ENCODE measurements at places on chromosomes 4 and X. TPM values are rescaled to one million over a fixed set of nuclear protein-coding genes. Genes with fewer than 3 reads are reported as not detected.

DNA sequence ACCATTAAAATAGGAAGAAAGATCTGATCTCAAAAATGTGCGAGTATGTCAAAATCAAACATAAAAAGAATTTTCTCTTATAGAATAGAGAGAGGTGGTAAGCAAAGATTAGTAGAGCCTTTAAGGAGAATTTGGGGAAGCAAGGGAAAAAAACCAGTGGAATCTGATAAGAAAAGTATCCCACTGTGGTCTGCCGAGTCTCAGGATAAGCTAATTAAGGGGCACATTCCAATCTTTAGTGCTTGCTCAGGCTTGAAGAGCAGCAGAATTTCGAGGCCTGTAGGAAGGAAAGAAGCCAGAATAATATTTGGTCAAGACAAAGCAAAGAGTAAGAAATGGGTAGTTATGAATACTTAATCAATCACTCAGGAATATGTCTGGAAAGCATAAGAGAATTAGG is 13.0 kb downstream of the STATH start:
- DNase-seq: no peak

Gene SLC16A2
- 23.8 TPM for polyA plus RNA-seq

Gene FHDC1
- polyA plus RNA-seq: 0.09 TPM

Gene PNMA6E
- not detected for polyA plus RNA-seq

DNA sequence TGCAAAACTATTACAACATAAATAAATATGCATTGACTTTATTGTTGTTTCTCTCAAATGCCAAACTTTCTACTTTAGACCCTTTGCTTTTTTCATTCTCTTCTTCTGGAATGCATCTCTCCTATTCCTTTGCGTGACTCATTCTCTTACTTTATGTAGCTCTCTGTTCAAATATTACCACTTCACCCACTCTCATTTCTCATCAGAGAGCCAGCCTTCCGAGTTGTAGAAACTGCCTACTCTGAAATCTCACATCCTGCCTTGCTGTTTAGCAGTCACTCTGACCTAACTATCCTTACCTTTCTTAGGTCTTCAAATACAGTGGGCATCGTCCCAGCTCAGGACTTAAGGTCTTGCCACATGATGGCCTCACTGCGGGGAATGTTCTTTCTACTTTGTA is 143.5 kb downstream of the GALNTL6 start:
- DNase-seq: no peak

Data from IMR-90 (cell line).